ENCODE measurements at places on chromosomes 3 and 15.

DNA sequence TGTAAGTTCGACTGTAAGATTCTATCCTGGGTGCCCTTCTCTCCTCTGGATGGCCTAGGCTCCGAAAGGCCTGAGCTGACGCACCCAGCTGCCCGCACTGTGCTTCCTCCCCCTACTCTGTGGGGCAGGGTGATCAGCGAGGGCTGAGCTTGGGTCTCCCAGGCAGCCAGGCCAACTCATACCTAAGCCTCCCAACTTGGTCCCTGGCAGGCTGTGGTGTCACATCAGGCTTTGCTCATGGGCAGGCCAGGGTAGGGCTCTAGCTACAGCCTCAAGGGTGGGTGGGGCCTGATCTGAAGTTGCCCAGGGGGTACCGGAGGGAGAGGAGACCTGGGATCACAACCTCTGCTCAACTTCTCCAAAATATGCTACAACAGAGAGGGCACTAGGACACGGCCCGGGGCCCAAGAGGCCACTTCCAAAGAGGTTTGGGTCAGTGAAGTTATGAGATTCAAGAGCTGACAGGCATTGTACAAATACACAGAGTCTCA lies 123.1 kb downstream of the ADCY5 start:
- no peak for DNase-seq

DNA sequence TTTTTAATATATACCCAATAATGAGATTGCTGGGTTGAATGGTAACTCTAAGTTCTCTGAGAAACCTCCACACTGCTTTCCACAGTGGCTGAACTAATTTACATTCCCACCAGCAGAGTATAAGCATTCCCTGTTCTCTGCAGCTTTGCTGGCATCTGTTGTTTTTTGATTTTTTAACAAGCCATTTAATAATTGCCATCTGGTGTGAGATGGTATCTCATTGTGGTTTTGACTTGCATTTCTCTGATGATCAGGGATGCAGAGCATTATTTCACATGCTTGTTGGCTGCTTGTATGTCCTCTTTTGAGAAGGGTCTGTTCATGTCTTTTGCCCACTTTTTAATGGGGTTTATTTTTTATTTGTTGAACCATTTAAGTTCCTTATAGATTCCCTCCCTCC lies 75.0 kb upstream of the EPHB3 start:
- DNase-seq = no peak

DNA sequence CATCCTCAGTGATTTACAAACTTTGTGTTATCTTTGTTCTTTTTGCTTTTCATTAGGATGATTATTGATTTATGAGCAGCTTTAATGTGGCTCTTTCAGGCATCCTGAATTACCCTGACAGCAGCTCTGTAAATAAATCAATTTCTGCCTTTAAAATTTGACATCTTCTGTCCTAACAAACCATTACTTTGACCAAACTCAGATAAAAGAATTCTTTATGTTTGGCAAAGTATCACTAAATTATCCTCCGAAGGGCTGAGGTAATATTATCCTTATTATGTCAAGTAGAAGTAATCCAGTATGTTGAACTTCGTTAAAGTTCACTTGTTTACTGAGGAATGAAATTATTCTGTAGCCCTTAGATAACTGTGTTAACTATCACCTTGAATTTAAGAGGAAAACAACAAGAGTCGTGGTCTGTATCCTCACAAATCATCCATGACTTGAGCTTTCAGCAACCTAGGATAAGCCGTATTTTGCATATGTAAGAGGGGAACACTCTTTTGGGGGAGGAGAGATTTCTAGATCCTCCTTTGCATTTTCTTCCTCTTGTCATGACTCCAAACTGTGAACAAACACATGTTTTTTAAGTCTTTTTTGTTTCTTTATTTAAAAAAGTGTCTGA lies 173.2 kb upstream of the STAC start:
- DNase-seq = no peak

- DNase-seq = no peak
Measured at GRCh38 chr15:95829062-95829461, 501.4 kb upstream of the NR2F2 start.

All from femur (tissue), 1 donor.